ENCODE measurements at places on chromosomes 11 and 22.

- no peak for DNase-seq
Measured at GRCh38 chr11:122721201-122721963, 65.9 kb downstream of the UBASH3B start.

DNA sequence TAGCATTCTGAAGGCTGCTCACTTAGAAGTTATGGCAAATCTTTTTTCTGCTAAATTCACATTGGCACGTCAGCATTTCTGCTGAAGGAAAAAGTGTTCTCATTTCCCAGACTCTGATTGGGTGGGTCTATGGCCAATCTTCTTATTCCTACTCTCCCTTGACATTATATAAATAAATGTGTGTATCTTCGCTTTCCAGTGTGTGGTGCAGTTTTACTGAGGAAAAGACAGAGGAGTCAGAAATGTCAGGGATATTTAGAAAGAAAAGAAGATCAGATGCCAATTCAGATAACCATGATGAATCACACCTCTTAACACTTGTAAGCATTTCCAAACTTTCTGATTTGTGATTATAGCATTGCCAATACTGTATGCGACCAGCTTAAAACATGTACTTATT, 3.2 kb upstream of the BDNF start:
- no peak for DNase-seq

- no peak for DNase-seq
Measured at GRCh38 chr11:78704811-78705210, 130.1 kb upstream of the NARS2 start.

DNA sequence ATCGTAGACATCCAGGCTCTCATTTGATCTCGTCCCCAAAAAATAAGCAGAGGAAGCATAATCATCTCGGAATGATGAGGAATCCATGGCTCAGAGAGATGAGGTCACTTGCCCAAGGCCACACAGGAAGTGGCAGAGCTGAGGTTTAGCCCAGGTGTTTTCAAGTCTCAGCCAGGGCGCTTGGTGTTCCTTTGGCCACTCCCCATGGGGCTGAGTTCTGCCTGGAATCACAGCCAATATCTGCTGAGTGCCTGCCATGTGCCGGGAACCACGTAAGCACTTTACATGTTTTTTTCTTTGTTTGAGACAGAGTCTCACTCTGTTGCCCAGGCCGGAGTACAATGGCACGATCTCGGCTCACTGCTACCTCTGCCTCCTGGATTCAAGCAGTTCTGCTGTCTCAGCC, 29.5 kb upstream of the MYH9 start:
- no peak for DNase-seq

DNA sequence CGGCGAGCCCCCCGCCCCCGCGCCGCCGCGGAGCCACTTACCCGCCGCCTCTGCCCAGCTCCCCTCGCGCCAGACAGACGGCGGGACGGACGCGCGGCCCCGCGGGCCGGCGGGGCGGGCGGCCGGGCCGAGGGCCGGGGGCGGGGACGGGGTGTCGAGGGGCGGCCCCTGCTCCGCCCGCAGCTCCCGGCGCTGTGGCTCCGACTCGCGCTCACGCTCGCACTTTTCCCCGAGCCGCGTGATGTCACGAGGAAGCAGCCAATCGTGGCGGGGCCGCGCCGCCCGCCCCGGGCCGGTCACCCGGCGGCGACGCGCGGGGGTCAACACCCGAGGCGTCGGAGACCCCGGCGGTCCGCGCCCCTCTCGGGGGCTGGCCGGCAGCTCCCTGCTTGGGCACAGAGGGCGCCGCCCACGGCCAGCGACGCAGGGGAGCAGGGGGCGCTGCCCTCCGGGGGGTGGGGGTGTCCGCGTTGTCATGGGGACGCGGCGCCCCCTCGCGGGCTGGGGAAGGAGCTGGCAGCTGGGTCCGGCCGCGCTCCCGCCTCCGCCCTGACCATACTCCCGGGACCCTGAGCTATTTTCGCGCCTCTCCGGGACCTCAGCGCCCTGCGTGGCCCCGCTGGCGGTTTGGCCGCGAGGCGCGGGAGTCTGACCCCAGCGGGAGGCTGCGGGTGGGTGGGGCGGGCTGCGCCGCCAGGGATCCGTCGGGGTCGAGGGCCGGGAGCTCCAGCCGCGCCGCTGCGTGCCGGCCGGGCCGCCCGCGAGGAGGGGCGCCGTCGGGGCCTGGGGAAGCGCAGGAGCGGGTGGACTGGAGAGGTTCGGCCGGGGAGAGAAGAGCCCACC, at the start of gene CHRM4:
Gene CHRM4 (minus strand): TSS at position 199 of the 843 bp plus-strand sequence. CDS start 5,219 bp downstream, outside the sequence.
- no peak for DNase-seq

DNA sequence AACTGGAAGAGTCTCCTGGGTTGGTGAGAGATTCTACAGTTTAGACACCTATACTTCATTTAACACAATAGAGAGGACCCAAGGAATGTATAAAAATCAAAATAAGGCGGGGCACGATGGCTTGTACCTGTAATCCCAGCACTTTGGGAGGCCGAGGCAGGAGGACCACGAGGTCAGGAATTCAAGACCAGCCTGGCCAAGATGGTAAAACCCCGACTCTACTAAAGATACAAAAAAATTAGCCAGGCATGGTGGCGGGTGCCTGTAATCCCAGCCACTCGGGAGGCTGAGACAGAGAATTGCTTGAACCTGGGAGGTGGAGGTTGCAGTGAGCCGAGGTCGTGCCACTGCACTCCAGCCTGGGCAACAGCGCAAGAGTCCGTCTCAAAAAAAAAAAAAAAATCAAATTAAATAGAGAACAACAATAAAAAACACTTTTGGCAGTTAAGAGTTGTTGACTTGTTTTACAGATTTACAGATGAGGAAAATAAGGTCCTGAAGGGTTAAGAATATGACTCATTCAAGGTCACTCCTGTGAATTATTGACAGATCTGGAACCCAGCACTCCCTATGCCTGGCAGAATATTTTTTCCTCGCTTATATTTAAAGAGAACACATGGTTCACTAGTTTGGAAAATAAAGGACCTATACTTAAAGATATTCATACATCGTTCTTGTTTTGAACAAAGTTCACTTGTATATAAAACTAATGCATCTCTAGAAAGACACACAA, 5.2 kb downstream of the LGR4 start:
- DNase-seq = no peak

DNA sequence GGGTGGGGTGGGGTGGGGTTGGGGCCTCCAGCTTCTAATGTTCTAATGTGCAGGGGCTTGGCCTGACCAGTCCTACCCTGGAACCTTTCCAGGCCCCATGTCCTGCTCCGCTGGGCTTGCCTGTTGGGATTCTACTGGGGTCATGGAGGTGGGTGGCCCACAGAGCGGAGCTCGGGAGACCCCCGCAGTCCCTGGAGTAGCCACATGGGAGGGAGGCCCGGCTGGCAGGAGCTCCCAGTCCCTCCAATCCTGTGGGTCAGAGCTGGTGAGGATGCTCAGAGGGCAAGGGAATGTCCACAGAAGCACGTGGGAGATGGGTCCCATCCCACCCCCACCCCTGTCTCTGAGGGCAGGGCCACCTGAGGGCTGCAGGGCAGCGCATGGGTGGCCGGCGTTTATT, 2.9 kb downstream of the SEPTIN5 start:
- DNase-seq = no peak

- DNase-seq = no peak
Measured at GRCh38 chr11:120248551-120249278, 8.8 kb downstream of the POU2F3 start.

DNA sequence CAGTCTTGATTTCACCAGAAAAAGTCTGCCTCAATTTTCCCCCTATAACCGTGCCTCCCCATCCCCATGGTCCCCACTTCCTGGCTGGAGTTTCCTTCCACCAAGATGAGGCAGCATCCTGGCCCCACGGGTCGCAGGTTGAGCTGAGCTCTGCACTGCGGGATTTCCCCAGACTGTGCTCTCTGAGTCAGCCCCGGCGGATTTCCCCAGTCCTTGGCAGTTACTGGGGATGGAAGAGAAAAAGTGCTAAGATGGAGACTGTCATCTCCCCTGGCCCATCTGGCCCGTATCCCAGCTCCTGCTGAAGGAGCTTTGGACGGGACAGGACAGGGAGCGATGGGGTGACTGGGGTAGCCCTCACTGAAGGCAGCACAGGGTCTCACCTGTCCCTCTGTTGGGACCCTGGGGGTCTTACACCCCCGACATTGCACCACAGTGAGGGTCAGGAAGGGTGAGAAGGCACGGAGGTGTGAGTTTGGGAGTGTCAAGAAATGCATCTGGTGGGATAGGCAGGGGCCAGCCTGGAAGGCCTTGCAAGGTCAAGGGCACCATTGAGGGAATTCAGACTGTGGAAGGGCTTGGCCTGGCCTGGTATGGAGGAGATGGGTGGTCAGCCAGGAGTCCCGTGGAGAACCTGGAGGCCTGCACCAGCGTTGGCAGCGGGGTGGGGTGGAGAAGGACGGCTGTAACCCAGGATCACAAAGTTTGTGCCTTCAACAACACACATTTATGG, 36.5 kb downstream of the NADSYN1 start:
- no peak for DNase-seq

GRCh38 chr11:60915248-60915914, 1.4 kb downstream of the TMEM109 start:
- DNase-seq = peak; percentile 88

DNA sequence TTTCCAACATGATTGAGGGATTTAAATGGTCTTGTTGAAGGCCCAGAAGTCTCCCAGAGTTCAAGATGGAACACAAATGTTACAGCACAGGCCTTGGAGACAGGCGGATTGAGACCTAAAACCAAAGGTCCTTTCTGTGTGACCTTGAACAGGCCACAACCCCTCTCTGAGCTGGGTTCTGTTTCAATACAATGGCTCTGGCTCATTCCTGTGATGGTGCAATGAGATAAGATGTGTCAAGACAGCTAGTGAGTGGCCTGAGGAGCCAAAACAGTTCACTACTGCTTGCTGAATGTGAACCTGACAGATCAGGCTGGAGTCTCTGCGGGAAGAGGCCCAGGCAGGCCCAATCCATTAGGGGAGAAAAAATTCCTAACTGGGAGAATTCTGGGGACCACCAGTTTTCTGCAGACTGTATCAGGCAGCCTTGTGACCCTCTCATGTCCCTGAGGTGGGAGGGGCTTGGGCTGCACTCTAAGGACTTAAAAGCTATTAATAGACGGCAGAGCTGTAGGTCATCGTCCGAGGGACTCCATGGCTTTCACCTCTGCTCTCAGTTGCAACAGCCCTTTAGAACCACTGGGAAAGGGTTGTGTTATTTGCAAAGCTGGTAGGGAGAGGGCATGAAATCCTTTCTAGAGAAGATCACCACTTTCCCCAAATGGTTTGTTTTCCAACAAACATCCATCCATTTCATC, 126.1 kb upstream of the TEAD1 start:
- DNase-seq = peak; percentile 55

DNA sequence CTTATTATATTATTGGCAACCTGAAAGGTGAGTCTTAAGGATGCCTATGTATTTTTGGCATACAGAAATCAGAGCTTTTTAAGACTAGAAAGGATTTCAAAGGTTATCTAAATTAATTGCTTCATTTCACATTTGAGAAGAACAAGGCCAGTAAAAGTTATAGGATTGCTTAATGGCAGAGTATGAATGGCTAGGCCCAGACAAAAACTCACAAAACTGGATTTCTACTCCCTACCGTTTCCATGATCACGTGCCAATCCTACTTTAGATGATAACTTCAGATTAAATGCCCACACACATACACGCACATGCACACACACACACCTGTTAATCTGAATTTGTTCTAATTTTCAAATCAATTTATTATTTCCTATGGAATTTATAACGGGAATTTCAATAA, 1.8 kb upstream of the PDE3B start:
- no peak for DNase-seq

DNA sequence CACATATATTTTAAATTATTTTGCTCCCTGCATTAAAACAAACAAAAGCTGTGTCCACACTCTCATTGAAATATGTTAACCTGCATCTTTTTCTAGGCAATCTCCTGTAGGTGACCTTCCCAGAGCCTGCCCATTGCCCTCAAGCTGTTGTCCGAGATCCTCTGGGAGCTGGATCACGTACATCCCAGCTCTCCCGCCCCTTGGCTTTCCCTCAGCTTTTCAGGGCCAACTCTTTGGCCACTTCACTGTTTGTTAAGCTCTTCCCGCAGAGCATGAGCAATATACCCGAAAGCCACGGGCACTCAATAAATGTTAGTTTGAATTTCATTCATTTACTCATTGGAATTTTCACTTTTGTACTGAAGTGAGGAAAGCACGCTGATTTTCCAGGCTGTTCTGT, 32.2 kb downstream of the ELMOD1 start:
- DNase-seq = no peak

GRCh38 chr11:119356349-119357031, 10.0 kb upstream of the MFRP start:
- DNase-seq = peak; percentile 86

DNA sequence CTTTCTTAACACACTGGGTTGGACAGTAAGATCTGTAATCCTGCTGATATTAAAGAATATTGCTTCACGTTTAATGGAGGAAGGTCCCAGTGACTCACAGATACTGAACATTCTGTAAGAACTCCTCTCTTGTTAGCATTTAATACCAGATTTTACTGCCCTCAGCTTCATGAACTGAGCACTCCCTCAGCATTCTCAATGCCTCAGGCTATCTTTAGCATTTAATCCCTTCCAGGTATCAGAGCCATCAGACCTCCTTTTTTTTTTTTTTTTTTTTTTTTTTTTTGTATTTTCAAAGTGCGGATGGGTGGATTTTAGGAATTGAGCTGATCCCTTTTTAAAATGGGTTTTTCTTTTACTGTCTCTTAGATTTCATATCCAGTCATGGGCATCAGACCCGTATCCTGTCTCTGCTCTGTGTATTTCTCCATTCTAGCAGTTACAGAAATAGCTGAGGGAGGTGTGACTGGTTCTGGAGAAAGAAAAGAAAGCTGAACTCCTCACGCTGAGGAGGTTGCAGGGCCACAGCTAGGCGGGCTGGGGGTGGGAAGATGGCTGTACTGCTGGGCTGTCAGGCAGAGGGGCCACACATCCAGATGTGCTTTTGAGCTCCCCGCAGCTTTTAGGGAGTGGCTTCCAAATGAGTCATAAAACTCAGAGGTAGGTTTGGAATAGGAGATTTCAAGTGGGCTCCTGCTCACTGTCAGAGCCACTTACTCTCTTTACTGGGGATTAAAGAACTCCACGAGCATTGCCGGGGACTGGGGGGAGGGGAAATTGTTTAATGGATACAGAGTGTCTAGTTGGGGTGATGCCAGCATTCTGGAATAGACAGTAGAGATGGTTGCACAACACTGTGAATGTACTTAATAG, 97.0 kb downstream of the SYT9 start:
- no peak for DNase-seq

GRCh38 chr11:95863486-95864140, 60.3 kb downstream of the MTMR2 start:
- no peak for DNase-seq

DNA sequence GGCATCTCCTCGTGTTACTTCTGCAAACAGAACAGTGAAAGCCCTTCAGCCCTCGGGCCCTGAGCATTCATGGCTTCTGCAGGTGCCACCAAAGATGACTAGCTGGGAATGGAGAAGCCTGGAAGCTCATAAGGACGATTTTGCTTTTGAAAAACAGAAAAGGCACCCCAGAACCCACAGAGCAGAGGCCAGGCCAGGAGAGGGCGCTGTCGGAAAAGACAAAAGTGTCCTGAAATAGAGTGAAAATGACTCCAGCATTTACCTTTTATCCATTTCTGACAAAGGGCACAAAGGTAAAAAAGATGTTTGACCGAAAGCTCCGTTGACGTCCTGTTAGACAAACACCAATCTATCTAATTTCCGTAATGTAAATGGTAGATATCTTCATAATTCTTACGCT, 37.6 kb downstream of the ZNF195 start:
- DNase-seq = no peak

- DNase-seq = peak; percentile 59
Measured at GRCh38 chr22:39967996-39968972, 8.1 kb downstream of the TMA7B start.
